WERI-Rb-1 (cell line): ENCODE measurements at places on chromosomes 13 and 19.

- DNase-seq: peak; percentile 40
Measured at GRCh38 chr19:45769821-45770191, 754 bp upstream of the SIX5 start.

DNA sequence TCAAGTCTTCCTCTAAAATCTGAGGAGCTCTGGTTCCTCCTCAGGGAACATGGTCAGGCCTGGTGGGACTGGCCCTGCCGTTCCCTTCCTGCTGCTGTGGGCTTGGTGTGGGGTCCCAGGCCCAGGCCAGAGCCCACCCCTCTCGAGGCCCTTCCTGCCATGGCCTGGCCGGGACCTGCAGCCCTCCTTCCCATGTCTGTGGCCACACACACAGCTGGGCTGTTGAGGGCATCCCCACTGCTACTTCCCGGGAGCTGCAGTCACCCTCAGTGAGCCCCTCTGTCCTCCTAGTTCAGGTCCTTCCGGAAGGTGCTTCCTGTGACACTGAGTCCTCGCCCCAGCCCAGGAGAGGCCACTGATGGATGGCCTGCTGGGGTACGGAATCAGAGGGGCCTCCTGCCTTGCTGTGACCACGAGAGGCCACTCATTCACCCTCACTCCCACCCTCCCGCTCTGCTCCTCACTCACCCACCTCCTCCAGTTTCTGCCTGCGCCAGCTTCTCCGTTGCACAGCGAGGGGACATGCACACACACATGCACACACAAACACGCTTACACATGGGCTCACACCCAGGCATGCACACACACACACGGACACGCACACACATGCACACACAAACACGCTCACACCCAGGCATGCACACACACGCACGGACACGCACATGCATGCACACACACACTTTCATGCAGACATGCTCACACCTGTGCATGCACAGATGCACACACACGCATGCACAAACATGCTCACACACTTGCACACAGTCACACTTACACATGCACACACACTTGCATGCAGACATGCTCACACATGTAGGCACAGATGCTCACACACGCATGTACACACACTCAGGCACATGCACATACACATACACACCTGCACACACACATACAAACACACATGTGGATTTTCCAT is 7.3 kb upstream of the MCF2L start:
- DNase-seq: no peak

- DNase-seq: no peak
Measured at GRCh38 chr13:44163108-44163507, 210.5 kb upstream of the SERP2 start.

DNA sequence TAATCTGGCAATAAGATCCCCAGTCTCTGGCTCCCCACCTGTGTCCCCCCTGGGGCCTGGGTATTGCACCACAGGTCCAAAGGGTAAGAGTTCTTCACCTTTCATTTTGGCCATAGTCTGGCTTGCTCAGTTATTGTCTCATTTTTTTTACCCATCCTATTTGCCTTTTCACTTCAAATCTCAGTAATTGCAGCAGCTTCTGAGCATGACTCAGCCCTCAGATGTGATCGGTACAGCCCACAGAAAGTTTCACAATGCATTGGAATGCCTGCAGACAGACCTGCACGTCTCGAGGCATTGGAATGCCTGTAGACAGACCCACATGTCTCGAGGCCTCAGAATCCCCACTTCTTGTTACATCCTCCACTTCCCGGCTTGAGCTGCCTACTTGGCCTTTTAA is 173.6 kb downstream of the NUFIP1 start:
- DNase-seq: no peak

DNA sequence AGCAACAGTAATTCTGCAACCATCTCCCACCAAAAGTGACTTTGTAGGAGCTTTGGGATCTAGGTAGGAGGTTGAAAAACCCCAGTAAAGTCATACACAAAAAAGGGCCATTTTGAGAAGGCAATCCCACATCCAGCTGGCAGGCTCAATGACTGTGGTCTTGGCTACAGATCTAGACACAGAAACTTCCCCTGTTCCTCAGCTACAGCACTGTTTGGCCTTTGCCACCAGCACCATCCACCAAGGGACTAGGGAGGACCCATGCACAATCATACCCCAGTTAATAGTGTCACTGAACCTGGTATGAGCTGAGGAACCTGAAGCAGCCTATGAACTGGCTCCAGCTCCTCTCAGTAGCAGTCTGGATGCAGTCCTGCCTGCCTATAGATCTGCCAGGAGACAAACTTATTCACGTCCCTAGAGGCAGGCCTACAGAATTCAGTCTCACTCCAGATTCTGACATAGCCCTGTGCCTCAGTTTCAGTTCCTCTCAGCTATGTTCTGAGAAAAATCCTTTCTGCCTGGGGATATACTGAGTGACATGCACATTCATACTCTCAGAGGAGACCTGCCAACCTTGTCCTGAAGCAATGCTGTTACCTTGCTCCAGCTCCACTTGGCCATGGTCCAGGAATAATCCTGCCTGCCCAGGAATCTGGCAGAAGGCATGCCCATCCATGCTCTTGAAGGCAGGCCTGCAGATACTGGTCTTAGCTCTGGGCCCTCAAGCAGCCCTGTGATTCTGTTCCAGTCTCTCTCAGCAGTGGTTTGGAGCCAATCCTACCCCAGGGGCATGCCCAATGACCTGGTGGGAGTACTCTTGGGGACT is 2048.3 kb upstream of the PCDH20 start:
- no peak for DNase-seq

DNA sequence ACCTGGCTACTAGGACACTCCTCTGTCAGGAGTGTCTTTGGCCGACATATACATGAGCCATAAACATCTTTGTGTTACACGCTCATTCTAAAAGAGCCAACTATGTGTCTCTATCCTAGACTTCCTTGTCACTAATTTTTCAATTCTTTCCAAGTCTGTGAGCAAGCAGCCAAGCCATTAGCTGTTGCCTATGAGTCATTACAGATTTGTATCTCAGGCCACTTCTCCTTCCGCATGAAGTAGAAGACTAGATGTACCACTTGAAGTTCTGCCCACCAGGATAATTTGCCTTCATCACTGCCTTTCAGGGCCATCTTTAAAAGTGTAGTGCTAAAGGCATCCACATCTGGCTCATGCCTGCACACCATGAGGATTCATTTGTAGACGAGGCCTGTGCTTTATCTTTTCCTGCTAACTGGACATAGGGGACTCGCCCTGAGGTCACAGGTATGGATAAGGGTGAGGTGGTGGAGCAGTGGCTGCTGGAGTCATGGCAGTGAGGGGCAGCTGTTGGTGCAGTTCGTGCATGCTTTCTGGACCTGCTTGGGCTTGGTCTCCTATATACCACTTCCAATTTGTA is 126.1 kb upstream of the KL start:
- no peak for DNase-seq

GRCh38 chr19:33175156-33175782 is 18.9 kb upstream of the LRP3 start:
- no peak for DNase-seq

GRCh38 chr13:26698392-26699196 is 62.0 kb downstream of the GPR12 start:
- peak; percentile 94 for DNase-seq

- DNase-seq: no peak
Measured at GRCh38 chr13:73715114-73715910, 418.9 kb downstream of the KLF12 start.

DNA sequence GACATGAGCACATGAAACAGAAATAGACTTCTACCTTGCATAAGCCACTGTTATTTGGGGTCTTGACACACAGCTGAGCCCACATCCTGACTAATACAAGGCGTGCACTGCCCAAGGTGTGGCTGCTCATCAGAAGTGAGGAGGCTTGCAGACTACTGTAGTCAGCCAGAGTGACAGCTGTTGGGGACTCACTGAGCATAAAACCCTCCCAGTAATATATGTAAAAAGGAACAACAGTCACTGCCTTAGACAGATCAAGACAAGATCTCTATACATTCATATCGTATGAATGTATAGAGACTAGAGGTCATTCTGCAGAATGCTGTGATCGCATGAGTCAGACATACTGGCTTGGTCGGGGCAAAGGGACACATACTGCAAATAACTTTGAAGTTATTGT is 4.1 kb upstream of the C1QTNF9B start:
- DNase-seq: no peak

DNA sequence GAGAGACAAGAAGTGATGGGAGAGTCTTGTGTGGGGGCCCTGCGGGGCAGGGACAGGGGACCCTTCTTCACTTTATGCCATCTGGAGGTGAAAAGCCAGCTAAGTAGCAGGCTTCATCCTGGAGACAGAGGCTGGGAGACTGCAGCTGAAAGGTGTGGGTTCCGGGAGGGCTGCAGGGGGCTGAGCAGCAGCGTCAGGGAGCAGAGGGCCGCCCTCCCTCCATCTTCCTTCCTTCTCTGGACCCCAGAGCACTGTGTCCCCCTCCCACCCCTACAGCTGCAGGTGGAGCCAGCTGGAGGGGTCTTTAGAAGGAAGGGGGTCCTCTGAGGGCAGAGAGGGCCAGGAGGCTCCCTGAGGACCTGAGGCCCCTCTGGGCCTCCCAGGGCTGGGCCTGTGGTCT is 96.6 kb downstream of the WTIP start:
- DNase-seq: no peak

- no peak for DNase-seq
Measured at GRCh38 chr13:94534166-94534565, 54.7 kb upstream of the DCT start.

DNA sequence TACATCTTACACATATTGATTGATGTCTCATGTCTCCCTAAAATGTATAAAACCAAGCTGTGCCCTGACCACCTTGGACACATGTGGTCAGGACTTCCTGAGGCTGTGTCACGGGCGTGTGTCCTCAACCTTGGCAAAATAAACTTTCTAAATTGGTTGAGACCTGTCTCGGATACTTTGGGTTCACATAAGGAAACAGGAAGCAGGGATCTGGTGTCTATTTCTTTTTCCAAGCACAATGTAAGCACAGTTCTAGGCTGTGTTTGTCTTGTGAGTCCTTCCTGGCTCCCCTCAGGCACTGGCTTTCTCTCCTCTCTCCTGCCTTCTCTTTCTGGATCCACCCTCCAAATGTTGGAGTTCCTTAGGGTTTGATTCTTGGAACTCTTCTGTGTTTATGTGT is 27.6 kb upstream of the TPT1 start:
- DNase-seq: no peak

DNA sequence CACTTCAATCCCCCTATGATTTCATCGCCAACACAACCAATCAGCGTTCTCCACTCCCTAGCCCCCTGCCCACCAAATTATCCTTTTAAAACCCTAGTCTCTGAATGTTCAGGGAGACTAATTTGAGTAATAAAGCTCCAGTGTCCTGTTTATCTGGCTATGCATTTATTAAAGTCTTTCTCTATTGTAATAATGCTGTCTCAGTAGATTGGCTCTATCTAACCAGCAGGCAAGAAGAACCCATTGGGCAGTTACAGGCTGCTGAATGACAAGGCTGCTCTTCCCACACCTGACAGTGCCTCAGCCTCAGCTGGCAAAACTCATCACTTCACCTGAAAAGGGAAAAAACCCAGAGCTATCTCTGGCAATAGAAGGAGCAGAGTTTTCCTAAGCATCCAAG is 20.2 kb upstream of the CHST8 start:
- DNase-seq: no peak

DNA sequence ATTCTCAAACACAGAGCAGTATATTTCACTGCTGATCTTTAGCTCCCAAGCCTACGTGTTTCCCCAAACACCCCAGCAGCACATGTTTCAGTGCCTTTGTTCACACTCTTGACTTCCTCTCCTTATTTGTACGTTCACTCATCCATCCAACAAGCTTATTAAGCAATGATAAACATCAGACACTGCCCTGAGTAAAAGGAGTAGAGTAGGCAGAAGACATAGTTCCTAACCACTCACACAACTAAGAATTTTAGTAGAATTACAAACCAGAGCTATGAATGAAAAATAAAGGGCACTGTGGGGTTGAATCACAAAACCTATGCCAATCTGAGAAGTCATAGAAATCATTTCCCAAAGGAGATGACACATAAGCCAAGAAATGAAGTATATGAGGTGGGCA is 213.5 kb downstream of the DIAPH3 start:
- no peak for DNase-seq

DNA sequence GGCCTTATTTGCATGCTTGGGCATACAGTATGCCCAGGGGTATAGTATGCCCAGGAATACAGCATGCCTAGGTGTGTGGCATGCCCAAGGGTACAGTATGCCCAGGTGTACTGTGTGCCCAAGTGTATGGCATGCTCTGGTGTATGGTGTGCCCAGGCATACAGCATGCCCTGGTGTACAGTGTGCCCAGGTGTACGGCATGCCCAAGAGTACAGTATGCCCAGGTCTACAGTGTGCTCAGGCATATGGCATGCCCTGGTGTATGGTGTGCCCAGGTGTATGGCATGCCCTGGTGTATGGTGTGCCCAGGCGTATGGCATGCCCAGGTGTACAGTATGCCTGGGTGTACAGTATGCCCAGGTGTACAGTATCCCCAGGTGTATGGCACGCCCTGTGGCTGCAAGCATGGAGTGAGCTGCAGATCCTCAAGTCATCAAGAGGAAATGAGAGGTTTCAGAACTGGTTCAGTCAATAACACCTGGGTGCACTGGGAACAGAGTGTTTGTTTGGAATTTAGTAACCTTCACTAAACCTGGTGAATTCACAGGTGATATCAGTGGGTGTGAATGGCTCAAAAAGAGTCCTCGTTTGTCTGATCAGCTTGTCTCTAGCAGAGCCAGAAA is 7.8 kb upstream of the C13orf42 start:
- no peak for DNase-seq

- no peak for DNase-seq
Measured at GRCh38 chr13:73421310-73421912, 362.6 kb downstream of the KLF5 start.

- DNase-seq: no peak
Measured at GRCh38 chr19:13583114-13583513, 76.8 kb upstream of the CACNA1A start.

GRCh38 chr13:105436943-105437342 is 1098.5 kb downstream of the EFNB2 start:
- no peak for DNase-seq

DNA sequence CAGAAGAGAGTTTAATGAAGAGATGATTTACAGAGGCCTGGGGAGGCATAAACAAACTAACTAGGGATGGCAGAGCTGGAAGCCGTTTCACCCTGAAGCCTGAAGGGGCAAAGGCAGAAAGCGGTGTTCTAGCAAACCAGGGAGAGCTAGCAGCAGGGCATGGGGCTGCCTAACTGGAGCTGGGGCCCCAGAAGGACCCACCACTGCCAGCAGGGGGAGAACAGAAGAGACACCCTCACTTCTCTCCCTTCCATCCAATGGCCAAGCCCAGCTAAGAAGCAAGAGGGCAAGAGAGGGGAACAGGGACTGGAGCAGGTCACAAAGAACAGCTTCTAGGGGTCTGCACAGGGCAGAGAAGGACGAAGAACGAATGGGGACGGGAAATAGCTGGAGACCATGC is 195.5 kb downstream of the KATNAL1 start:
- no peak for DNase-seq

DNA sequence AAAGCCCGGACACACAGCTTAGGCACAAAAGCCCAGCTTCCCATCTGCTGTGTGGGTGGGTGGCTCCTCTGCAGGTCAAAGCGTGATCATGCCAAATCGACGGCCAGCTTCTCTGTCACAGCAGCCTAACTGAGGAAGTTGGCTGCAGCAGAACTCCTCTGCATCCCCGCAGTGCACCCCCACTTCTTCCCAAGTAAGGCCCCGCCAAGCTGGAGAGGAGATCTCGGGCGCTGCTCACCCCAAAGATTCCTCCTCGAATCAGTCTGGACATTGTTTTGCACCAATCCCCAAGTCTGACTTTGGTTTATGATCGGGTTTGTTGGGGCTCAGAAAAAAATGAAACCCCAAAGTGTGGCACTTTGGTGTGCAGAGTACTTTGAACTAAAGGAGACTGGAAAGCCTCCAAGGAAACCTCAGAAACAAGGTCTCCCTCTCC is 19.7 kb upstream of the CPB2 start:
- no peak for DNase-seq

- DNase-seq: no peak
Measured at GRCh38 chr13:48985756-48986155, 10.0 kb downstream of the FNDC3A start.
